ENCODE measurements at places on chromosomes 6 and 20.

GRCh38 chr6:55260181-55260580 is 67.1 kb upstream of the GFRAL start:
- no peak for DNase-seq

DNA sequence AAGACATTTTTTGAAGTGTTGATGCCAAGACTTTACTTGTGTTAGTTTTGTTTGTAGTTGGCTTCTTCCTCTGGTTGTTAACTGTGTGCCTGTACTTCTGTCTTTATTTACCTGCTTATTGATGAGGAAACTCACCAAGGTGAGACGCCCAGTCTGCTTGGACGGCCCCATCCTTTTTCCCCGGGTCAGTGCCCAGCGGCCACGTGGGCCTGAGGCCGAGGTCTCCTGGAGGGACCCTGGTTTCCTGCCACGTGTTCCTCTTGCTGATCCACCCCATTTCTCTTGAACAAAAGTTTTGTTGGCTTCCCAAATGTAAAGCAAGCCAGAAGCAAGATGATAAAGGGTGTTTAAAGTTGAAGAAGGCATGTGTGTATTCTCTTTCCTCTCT is 24.8 kb downstream of the DUSP22 start:
- no peak for DNase-seq

DNA sequence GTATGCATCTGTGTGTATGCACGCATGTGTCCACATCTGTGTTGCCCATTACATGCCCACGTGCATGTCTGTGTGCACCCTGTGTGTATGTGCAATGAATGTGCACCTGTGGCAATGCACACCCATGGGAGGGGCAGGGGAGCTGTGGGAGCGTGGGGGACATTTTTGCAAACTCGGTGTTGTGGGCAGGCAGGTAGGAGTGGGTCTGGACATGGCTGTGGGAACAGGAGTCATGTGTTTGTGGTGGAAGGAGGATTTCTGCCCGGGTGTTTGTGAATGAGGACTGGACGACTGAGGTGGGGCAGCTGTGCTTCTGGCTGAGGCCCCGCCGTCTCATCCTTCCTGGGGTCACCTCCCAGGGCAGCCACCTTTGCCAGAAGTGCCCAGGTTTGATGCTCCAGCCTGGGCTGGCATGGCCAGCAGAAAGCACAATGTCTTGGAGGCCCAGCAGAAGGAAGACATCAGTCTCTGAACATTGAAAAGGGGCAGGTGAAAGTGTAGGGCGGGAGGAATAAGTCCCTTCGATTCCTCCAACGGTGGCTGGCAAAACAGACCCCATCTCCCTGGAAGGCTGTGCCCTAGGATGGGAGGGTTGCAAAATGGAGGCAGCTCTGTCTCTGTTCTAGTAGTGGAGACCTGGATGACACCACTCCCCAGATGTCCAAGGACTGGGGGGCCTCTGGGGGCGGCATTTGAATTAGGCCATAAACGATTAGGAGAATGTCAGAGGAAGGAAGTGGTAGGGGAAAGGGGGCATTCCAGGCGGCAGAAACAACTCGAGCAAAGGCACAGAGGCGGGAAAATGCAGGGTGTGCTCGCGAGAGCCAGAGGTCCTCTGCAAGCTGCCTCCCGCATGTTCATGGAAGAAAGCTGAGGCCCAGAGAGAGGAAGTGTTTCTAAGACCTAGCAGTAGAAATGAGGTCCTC is 19.1 kb upstream of the ARMC12 start:
- DNase-seq, result no peak

DNA sequence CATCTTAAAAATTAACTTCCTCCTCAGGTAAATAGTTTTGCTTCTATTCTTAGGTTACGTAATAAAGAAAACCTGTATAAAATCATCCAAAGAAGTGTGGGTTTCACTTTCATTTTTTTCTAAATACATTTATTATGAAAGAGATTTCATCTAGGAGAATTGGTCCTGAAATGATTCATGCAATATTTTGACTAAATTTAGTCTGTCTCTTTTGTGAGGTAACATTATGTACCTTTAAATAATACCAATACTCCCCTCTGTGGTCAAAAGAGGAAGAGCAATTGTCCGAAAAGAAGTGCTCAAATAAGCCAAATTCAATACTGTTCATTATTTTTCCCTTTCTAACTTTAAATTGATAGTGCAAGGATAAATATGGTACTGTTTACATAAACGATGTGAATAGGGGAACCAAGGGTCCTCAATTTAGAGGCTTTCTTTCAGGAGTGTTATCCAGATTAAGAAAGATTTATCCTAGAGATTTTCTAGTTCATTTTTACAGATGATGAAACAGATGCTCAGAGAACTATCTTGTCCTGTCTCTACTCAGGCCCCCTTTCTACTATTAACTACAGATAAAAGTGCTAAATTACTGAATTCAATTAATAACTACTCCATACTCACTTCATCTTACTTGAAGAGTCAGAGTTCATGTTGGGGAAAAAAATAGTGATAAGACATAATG is 26.2 kb downstream of the CYP39A1 start:
- DNase-seq, result peak; percentile 1

DNA sequence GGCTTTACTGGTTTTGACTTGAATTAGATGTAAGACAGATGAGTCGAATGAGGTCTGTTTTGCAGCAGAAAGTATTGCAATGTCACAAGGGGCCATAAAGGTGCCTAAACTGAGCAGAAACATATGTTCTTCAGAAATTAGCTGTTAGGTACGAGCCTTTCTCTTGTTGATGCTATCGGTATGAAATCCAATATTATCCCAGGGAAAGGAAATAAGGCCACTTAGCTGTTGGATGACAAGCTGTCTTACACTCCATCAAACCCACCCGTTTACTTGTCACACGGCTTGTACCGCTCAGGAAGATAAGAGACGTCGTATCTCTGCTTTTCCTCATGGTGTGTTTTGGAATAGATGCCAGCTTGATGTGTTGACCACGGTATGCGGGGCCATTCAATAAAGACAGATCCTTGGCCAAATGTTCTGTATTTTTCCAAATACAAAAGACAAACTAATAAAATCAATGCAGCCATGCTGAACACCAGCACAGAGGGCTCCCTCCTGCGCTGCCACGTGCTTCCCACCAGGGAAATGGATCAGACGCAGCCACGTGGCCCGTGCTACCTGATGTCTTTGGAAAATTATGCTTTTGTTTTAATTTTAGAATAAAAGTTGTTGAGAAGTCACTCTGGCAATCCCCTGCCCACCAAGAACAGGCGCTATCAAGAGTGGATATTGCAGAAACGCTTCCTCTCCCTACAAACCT is 255.9 kb upstream of the SULF2 start:
- DNase-seq, result peak; percentile 100

DNA sequence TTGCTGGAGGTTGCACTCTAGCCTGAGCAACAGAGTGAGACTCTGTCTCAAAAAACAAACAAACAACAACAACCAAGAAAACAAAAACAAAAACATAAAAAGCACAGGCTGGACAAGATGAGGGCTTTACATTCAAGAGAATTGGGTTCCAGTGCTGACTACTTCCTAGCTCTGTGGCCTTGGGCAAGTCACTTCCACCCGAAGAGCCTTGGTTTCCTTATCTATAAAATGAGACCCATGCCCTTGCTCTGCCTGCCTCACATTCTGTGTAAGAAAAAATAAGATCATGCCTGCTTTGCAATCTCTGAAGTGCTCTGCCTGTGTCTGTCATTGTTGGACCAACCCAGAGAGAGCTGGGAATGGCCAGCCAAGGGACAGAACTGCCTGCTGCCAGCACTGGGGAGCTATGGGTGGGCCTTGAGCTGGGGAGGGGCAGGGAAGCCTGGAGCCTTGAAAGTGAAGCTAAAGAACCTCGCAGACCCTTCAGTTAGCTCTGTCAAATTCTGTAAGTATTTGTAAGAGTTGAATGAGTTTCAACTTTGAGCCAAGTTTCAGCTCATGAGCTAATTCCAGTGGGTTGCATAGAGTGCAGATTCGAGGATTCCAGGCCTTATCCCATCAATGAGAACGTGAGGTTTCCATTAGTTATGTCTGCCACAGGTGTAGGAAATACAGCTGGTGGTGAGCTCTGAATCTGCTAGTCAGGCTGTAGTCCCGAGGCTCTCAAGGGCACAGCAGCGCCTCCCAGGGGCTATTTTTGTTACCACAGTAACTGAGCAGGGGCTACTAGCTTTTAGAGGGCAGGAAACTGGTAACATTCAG is 93.2 kb downstream of the DLGAP4 start:
- DNase-seq, result peak; percentile 78

All from SK-N-DZ (cell line).